ENCODE measurements at places on chromosomes 7 and 10.

DNA sequence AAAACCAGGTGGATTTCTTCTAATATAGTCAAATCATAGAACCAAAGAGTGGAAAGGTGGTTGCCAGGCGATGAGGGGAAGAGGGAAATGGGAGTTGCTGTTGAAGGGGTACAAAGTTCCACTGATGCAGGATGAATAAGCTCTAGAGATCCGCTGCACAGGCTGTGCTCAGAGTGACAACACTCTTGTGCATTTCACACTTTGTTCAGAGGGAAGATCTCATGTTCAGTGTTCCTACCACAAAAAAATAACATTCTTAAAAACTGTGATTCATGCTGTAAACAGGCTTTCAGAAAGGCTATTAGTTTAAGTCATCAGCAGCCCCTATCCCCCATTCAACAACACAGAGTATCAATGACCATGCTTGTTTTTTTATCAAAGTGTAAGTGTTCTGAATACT, 213.8 kb downstream of the COBL start:
- DNase-seq, result no peak

DNA sequence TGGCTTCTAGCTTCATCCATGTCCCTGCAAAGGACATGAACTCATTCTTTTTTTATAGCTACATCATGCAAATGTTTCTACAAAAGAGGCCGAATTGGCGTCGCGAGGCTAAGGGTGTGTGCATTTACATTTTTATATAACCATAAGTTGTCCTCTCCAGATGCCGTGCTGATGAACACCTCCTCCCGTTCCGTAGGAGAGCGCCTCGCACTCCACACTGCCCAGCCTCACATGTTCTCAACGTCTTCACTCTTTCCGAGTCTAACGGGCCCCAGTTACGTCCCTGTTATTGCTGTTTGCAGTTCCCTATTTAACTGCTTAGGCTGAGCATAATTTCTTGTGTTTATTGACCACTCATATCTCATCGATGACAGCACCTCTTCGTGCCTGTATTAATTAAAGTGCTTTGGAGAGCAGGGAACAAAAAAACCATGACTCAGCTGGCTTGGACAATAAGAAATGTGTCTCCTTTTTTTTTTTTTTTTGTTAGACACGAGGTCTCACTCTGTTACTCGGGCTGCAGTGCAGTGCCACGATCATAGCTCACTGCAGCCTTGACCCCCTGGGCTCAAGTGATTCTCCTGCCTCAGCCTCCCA, 113.5 kb upstream of the SDK1 start:
- DNase-seq, result no peak

GRCh38 chr10:28845009-28845682, 167.8 kb downstream of the BAMBI start:
- DNase-seq, result no peak

GRCh38 chr7:30222515-30223215, 61.7 kb upstream of the ZNRF2 start:
- no peak for DNase-seq

DNA sequence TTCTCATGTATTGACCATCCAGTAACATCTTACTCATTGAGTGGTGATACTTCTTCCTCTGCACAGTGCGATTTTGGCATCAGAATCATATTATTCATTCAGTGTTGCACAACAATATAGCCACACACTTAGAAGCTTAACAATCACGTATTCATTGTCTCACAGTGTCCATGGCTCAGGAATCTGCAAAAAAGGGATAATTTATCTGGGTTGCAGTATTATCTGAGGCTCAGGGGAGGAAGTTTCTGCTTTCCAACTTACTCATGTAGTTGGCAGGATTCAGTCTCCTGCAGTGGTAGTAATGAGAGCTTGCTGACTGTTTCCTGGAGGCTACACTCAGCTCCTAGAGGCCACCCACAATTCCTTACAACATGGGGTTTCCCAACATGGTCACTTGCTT, 803.6 kb downstream of the SORCS1 start:
- DNase-seq, result no peak

- no peak for DNase-seq
These were observed 14.5 kb upstream of the CPA1 start for GRCh38 chr7:130365511-130366441.

GRCh38 chr7:3437467-3437866, 136.4 kb downstream of the SDK1 start:
- DNase-seq, result no peak

All from endothelial cell (in vitro differentiated cells).